Left lung (tissue), 14 donors: ENCODE measurements at places on chromosomes 2 and 18. TPM values are rescaled to one million over a fixed set of nuclear protein-coding genes. Genes with fewer than 3 reads are reported as not detected.

Gene IL1RN
- 28.6 TPM for total RNA-seq

Gene NT5C1B
- not detected for total RNA-seq

DNA sequence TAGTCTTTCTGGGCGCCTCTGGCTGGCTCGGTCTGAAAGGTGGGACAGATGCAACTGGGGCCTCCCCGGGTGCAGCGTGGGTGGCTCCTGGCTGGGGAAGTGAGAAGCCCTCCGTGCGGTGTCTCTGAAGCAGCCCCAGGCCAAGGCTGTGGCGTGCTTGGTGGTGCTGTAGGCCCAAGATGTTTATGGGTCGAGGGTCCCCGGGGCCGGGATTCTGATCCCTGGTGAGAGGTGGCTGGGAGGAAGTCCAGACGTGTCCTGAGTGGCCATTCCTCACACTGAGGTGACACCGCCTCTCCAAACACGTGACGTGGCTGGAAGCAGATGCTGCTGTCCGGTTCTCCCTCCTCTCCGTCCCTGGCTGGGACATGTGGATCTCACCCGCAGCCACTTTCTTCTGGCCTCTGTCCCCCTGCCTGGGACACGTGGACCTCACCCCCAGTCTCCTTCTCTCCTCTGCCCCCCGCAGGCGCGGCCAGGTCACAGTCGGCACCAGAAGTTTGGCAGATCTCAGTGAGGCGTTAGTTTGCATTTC lies 12.6 kb downstream of the RTP5 start:
- H3K27me3 ChIP-seq, result no peaks in the 10 kb centered on the region
- no peaks in the 10 kb centered on the region for H3K36me3 ChIP-seq
- H3K27ac ChIP-seq, result peak overlapping the region; percentile 57
- H3K4me3 ChIP-seq, result peak overlapping the region; percentile 65

- no peaks in the 10 kb centered on the region for H3K27me3 ChIP-seq
- DNase-seq, result no peak
- H3K4me1 ChIP-seq, result peaks cover 98% of the 10 kb centered on the region
- H3K4me3 ChIP-seq, result no peak overlapping the region
- no peaks in the 10 kb centered on the region for H3K36me3 ChIP-seq
These were observed 36.7 kb downstream of the EPAS1 start for GRCh38 chr2:46333912-46334311.

- DNase-seq, result no peak
- H3K4me1 ChIP-seq, result peaks cover 2% of the 10 kb centered on the region
- H3K4me3 ChIP-seq, result no peak overlapping the region
- H3K27ac ChIP-seq, result no peak overlapping the region
- H3K36me3 ChIP-seq, result no peaks in the 10 kb centered on the region
These were observed 686 bp upstream of the SNORC start for GRCh38 chr2:232869138-232870017.

DNA sequence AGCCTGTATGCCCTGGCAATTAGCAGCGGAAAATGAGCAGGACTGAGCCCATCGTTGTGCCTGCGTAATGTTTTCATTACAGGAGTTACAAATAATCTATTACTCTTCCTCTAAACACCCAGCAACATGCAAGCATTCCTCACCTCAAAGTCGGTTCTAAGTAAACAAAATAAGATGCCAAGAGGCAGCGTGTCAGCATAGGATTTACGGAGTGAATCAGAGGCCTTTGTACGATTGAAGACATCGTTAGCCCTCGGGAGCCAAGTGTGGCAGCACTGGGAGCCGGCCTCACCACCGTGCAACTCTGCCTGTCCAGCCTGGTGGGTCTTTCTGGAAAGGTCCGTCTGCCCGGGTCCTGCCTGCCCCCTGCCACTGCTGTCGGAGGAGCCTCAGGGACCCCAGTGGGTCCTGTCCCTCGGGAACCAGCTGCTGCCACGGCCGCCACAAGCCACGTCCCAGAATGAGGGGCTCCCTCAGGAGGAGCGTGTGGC lies 80.1 kb upstream of the CTDP1 start:
- peak; percentile 69 for DNase-seq
- no peak overlapping the region for H3K4me3 ChIP-seq
- peaks cover 46% of the 10 kb centered on the region for H3K27me3 ChIP-seq
- no peaks in the 10 kb centered on the region for H3K4me1 ChIP-seq
- H3K27ac ChIP-seq, result no peak overlapping the region
- no peaks in the 10 kb centered on the region for H3K36me3 ChIP-seq

DNA sequence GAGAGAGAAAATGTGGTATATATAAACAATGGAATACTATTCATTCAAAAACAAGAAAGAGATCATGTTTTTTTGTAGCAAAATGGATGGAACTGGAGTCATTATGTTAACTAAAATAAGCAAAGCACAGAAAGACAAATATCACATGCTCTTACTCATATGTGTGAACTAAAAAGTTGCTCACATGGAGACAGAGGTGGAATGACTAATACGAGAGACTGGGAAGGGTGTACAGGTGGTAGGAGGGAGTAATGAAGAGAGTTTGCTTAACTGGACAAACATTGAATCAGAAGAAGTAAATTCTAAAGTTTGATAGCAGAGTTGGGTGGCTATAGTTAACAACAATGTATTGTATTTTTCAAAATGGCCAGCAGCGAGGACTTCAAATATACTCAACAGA lies 1080.7 kb upstream of the CHAC2 start:
- H3K4me3 ChIP-seq, result no peak overlapping the region
- no peak for DNase-seq
- no peaks in the 10 kb centered on the region for H3K36me3 ChIP-seq

GRCh38 chr2:74441690-74442482 lies at the start of gene RTKN:
RTKN (minus strand) TSS chr2:74441937; CDS start chr2:74441816, 121 bp downstream.
- H3K36me3 ChIP-seq, result no peaks in the 10 kb centered on the region
- peaks cover 61% of the 10 kb centered on the region for H3K27me3 ChIP-seq
- H3K4me3 ChIP-seq, result peak within 1 kb of the TSS; percentile 50
- DNase-seq, result peak; percentile 90

Gene TRIM43
- total RNA-seq, result not detected

GRCh38 chr2:239561446-239562001 lies 160.7 kb upstream of the HDAC4 start:
- no peaks in the 10 kb centered on the region for H3K36me3 ChIP-seq
- no peak overlapping the region for H3K27ac ChIP-seq
- H3K4me3 ChIP-seq, result no peak overlapping the region

- no peaks in the 10 kb centered on the region for H3K36me3 ChIP-seq
- no peaks in the 10 kb centered on the region for H3K4me1 ChIP-seq
- H3K27ac ChIP-seq, result no peak overlapping the region
- no peak overlapping the region for H3K4me3 ChIP-seq
These were observed 849.7 kb downstream of the BCL11A start for GRCh38 chr2:59703796-59704195.

DNA sequence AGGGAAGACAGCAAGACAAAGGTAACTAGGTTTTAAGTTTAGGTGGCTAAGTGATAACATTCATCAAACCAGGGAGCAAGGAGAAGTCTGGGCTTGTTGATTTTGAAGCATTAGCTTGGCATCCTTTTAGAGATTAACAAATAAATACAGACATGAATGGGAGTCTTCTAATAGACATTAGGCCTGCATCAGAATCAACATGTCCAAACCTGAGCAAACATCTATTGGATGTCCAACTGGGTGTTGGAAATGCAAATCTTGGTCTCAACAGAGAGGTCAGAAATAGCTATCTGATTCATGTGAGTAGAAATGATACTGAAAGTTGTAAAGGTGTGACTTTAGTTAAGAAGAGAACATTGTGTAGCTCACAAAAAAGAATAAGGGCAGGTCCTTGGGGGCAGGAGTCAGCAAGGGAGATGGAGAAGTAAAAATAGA lies 85.5 kb upstream of the RND3 start:
- H3K4me1 ChIP-seq, result no peaks in the 10 kb centered on the region
- no peak overlapping the region for H3K27ac ChIP-seq
- DNase-seq, result no peak
- H3K4me3 ChIP-seq, result no peak overlapping the region
- no peaks in the 10 kb centered on the region for H3K27me3 ChIP-seq
- no peaks in the 10 kb centered on the region for H3K36me3 ChIP-seq

Gene CCL20
- 15.7 TPM for total RNA-seq

DNA sequence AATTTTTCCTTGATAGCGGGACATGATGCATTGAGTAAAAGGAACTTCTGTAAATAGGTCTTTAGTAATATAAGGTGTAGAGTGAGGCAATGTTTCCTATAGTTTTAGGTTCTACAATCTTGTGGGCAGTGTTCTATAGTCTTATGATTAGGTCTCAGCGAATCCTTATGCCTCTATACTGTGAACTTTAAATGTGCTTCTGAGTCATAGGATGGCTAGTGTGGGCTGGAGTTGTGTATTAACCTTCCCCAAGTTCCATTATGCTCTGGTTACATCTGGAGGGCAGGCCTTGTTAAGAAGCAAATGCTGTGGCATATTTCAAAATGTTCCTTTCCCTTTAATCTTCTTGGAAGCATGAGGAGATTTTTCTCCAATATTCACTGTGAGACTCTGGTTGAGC lies 73.5 kb downstream of the ROCK2 start:
- H3K4me1 ChIP-seq, result no peaks in the 10 kb centered on the region
- DNase-seq, result no peak
- H3K36me3 ChIP-seq, result no peaks in the 10 kb centered on the region

DNA sequence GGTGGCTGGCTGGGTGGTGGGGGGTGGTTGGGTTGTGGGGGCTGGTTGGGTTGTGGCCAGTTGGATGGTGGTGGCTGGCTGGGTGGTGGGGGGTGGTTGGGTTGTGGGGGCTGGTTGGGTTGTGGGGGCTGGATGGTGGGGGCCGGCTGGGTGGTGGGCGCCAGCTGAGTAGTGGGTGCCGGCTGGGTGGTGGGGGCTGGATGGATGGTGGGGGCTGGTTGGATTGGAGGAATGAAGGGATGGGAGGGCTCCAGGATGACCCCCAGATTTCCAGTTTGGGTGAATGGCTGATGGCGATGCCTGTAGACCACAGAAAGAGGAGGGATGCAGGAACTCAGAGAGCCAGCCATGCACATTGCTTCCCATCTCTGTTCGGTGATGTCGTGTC lies 26.8 kb upstream of the GPR17 start:
- no peaks in the 10 kb centered on the region for H3K36me3 ChIP-seq
- H3K27me3 ChIP-seq, result no peaks in the 10 kb centered on the region
- no peak overlapping the region for H3K4me3 ChIP-seq
- DNase-seq, result peak; percentile 14
- H3K4me1 ChIP-seq, result no peaks in the 10 kb centered on the region
- H3K27ac ChIP-seq, result no peak overlapping the region

- DNase-seq, result no peak
- no peak overlapping the region for H3K4me3 ChIP-seq
- H3K27me3 ChIP-seq, result no peaks in the 10 kb centered on the region
- no peaks in the 10 kb centered on the region for H3K4me1 ChIP-seq
- H3K36me3 ChIP-seq, result no peaks in the 10 kb centered on the region
These were observed 341.4 kb downstream of the TNS1 start for GRCh38 chr2:217661378-217661777.

Gene ACVR1C
- 1.6 TPM for total RNA-seq

Gene FRZB
- total RNA-seq, result 0.76 TPM

- no peak for DNase-seq
- no peaks in the 10 kb centered on the region for H3K36me3 ChIP-seq
- no peak overlapping the region for H3K4me3 ChIP-seq
- H3K27me3 ChIP-seq, result no peaks in the 10 kb centered on the region
- H3K4me1 ChIP-seq, result no peaks in the 10 kb centered on the region
- H3K27ac ChIP-seq, result no peak overlapping the region
These were observed 97.2 kb downstream of the SEPTIN10 start for GRCh38 chr2:109516445-109517117.

Gene AQP12A
- not detected for total RNA-seq

Gene LYG2
- total RNA-seq, result not detected

Gene TUBA3D
- not detected for total RNA-seq

- no peaks in the 10 kb centered on the region for H3K4me1 ChIP-seq
- no peak overlapping the region for H3K27ac ChIP-seq
- H3K4me3 ChIP-seq, result no peak overlapping the region
These were observed 159.6 kb downstream of the SLC8A1 start for GRCh38 chr2:40292291-40292690.

DNA sequence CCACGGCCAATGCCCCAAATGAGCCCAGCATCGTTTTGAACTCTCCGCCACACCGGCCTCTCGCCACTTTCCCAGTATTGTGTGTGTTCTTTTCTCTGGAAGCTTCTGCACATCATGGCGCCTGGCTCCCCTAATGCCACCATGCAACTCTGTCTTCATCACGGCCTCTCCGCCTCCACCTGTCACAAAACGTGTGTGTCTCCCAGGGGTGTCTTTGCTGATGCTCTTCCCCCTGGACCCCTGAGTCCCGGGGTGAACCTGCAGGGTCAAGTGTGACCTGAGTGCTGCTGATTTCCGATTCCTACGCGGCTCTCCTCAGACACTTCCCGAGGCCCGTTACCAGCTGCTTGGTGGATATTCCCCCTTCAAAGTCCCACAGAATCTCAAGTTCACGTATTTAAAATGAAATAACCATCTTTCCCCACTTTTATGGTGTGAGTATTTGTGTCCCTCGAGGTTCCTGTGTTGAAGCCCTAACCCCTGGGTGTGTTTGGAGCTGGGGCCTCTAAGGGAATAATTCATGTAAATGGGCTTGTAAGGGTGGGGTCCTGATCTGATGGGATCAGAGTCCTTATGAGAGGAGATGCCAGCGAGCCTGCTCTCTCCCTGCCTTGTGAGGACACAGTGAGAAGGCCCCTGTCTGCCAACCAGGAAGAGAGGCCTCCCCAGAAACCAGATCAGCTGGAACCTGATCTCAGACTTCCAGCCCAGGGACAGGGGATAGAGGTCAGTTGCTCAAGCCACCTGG lies 87.5 kb upstream of the PXDN start:
- H3K4me3 ChIP-seq, result no peak overlapping the region
- peaks cover 3% of the 10 kb centered on the region for H3K27me3 ChIP-seq
- DNase-seq, result no peak
- H3K4me1 ChIP-seq, result no peaks in the 10 kb centered on the region
- H3K27ac ChIP-seq, result no peak overlapping the region

- H3K27me3 ChIP-seq, result no peaks in the 10 kb centered on the region
- peak; percentile 88 for DNase-seq
- peak overlapping the region; percentile 42 for H3K27ac ChIP-seq
- no peak overlapping the region for H3K4me3 ChIP-seq
- no peaks in the 10 kb centered on the region for H3K4me1 ChIP-seq
These were observed 73.8 kb upstream of the B3GNT7 start for GRCh38 chr2:231321556-231322334.

GRCh38 chr2:26980971-26981370 lies 10.5 kb downstream of the MAPRE3 start:
- H3K4me3 ChIP-seq, result no peak overlapping the region
- no peaks in the 10 kb centered on the region for H3K36me3 ChIP-seq
- H3K4me1 ChIP-seq, result peaks cover 4% of the 10 kb centered on the region
- DNase-seq, result no peak
- no peaks in the 10 kb centered on the region for H3K27me3 ChIP-seq
- no peak overlapping the region for H3K27ac ChIP-seq

GRCh38 chr18:37438417-37439180 lies 127.0 kb downstream of the CELF4 start:
- no peaks in the 10 kb centered on the region for H3K36me3 ChIP-seq
- H3K4me3 ChIP-seq, result no peak overlapping the region
- DNase-seq, result no peak
- no peaks in the 10 kb centered on the region for H3K27me3 ChIP-seq
- H3K27ac ChIP-seq, result no peak overlapping the region

GRCh38 chr2:239959059-239959971 lies 65.8 kb downstream of the NDUFA10 start:
- H3K4me1 ChIP-seq, result peaks cover 3% of the 10 kb centered on the region
- H3K27ac ChIP-seq, result no peak overlapping the region
- H3K27me3 ChIP-seq, result no peaks in the 10 kb centered on the region
- DNase-seq, result peak; percentile 74

GRCh38 chr2:148613231-148614013 lies 31.1 kb upstream of the EPC2 start:
- no peak for DNase-seq
- H3K4me3 ChIP-seq, result no peak overlapping the region
- H3K27ac ChIP-seq, result peak overlapping the region; percentile 79
- peaks cover 27% of the 10 kb centered on the region for H3K4me1 ChIP-seq
- no peaks in the 10 kb centered on the region for H3K36me3 ChIP-seq

- no peaks in the 10 kb centered on the region for H3K27me3 ChIP-seq
- H3K4me1 ChIP-seq, result peaks cover 6% of the 10 kb centered on the region
- no peak for DNase-seq
- no peak overlapping the region for H3K4me3 ChIP-seq
These were observed 57.6 kb downstream of the KCNG2 start for GRCh38 chr18:79855147-79855933.
